ENCODE measurements at places on chromosomes 11 and 22. TPM values are rescaled to one million over a fixed set of nuclear protein-coding genes. Genes with fewer than 3 reads are reported as not detected.

GRCh38 chr11:75858613-75859012 lies 43.6 kb downstream of the UVRAG start:
- no peak for DNase-seq

GRCh38 chr11:92317222-92317621 lies 92.6 kb downstream of the FAT3 start:
- no peak for DNase-seq

- no peak for DNase-seq
These were observed 833.8 kb downstream of the TBC1D22A start for GRCh38 chr22:47596176-47596690.

DNA sequence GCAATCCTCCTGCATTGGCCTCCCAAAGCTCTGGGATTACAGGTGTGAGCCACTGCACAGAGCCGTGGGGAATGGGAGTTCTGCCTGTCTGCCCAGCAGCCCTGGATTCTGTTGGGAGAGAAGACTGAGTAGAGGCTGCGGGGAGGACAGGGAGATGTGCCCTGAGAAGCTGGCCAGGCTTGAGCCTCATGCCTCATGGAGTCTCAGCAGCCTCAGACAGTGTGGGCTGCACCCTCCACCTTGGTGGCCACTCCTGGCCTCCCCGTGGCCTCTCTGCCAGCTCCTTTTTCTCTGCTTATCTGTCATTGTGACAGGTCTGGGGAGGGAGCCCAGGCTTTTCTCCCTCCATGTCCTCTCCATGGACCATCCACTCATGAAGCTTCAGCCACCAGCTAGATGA lies 43.2 kb downstream of the DKK3 start:
- DNase-seq = no peak

DNA sequence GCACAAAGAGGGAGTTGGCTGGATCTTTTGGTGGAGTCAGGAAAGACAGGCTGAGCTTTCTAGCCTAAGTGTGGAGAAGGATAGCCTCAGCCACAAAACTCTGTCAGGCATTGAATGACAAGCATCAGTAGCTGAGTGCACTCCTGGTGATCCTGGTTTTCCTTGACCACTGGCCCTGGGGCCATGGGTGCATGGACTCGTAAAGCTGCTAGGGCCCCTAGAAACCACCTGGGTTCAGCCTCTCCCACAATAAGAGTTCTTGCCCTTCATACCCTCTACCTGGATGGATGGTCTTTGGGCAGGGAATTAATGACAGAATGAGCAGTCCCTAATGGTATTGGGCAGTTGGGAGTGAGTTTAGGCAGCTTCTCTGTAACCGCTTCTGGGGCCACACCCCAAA lies 22.9 kb downstream of the TUB start:
- no peak for DNase-seq

DNA sequence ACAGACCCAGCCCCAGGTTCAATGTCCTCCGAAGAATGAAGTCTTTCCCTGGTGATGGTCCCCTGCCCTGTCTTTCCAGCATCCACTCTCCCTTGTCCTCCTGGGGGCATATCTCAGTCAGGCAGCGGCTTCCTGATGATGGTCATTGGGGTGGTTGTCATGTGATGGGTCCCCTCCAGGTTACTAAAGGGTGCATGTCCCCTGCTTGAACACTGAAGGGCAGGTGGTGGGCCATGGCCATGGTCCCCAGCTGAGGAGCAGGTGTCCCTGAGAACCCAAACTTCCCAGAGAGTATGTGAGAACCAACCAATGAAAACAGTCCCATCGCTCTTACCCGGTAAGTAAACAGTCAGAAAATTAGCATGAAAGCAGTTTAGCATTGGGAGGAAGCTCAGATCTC lies 14.1 kb downstream of the APOL1 start:
- DNase-seq = no peak

- DNase-seq = no peak
These were observed 18.0 kb upstream of the POLA2 start for GRCh38 chr11:65243797-65244196.

DNA sequence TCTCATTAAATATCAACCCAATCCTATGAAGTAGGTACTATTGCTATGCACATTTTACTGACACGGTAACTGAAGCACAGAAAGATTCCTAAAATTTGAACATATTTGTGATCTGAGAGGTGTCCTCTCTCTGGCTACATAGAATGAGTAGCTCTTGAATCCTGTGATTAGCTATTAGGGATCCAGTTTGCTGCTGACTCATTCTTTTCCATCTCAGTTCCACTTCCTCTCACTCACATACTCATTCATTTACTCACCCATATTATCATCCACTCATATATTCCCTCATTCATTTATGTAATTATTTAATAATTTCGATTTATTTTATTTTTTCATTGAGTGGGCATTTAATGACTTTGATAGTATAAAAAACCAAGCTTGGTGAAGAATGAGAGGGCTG lies 42.7 kb downstream of the OR5B17 start:
- no peak for DNase-seq

DNA sequence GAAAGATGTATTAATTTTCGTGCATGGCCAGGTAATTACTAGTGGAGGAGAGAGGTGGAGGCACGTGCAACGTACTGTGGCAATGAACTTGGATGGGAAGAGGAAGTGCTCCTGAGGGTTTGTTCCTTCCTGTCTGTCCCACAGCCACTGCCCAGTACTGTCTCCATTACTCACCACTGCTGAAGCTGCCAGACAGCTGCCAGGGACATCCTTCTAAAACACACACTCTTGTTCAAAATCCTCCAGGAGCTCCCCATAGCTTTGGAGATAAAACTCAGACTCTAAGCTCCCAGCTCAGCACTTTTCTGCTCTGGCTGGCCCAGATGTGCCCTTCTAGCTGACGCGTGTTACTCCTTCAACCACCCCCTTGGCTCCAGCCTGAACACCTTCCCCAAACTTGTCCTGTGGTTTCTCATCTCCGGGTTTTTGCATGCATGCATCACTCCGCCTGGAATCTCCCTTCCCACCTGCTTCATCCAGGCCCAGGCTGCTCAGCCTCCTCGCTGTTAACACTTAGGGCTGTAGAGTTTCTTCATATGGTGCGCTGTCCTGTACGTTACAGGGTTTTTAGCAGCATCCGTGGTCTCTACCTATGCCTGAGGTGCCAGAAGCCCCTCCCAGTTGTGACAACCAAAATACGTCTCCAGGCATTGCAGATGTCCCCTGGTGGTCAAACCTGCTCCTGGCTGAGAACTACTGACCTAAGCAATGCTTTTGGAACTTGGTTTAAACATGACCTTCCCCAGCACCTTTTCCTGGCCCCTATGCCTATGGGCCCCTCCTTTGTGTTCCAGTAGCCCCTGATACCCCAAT lies 69.5 kb downstream of the C11orf91 start:
- no peak for DNase-seq

DNA sequence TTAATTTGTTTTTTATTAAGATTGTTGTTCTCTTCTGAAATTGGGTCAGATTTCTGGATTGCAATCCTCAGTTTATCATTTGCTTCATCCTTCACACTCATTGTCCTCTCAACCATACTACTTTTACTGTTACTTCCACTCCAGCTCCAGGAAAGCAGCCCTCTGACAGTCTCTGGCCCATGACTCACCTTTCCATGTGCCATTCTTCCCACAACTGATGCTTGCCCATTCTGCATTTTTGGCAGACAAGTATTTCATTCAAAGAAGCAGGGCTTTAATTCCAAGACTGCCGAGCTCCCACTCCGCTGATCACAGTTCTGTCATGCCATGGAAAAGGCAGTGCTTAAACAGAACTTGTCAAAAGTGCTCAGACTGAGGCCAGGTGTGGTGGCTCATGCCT lies 139.2 kb downstream of the WNT11 start:
- DNase-seq = no peak

DNA sequence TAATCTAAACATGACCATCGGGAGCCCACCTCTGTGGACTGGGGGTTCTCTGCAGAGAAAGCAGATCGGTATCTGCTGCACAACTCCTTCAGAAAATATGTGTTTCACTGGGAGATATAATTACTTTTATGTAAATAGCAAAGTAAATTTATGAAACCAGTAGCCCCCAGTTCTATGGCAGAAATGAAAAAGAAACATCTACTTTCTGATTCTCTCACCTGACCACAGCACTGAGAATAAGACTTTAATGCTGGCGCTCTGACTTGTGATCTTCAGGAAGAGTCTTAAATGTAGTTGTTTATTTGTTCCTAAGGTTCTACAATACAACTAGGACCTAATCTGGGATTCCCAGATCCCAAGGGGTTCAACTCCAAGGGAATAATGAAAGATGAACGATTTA lies 518.0 kb downstream of the DLG2 start:
- DNase-seq = no peak

- no peak for DNase-seq
These were observed 710.2 kb downstream of the TBC1D22A start for GRCh38 chr22:47472636-47473035.

- no peak for DNase-seq
These were observed 50.7 kb upstream of the CD44 start for GRCh38 chr11:35088226-35088625.

DNA sequence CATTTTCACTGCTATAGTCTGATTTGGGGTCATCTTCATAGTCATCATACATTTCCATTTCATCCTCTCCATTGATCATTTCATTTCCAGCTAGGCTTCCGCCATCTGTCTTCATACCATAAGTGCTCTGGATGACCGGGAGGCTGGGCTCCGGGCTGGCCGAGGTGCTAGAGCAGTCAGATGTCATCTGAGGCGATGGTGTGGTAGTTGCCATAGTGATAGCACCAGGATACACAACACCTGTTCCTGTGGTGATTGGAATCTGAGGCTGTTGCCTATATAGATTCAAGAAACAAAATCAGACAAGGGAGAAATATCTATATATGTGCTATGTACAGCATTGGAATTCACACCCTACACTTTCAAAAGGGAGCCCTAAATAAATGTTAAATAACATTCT lies 383.5 kb downstream of the SOX6 start:
- no peak for DNase-seq

DNA sequence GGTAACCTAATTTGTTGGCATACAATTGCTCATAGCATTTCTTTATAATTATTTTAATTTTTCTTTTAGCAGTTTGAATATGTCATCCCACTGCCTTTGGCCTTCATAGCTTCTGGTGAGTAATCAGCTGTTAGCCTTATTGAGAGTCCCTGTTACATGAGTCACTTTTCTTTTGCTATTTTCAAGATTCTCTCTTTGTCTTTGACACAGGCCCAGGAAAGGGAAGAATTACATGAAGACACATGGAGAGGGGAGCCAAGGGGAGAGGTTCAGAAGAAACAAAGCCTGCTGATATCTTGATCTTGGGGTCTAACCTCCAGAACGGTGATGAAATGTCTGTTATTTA lies 418.2 kb downstream of the METTL15 start:
- no peak for DNase-seq

GRCh38 chr11:74204701-74205100 lies 33.6 kb downstream of the PPME1 start:
- no peak for DNase-seq

DNA sequence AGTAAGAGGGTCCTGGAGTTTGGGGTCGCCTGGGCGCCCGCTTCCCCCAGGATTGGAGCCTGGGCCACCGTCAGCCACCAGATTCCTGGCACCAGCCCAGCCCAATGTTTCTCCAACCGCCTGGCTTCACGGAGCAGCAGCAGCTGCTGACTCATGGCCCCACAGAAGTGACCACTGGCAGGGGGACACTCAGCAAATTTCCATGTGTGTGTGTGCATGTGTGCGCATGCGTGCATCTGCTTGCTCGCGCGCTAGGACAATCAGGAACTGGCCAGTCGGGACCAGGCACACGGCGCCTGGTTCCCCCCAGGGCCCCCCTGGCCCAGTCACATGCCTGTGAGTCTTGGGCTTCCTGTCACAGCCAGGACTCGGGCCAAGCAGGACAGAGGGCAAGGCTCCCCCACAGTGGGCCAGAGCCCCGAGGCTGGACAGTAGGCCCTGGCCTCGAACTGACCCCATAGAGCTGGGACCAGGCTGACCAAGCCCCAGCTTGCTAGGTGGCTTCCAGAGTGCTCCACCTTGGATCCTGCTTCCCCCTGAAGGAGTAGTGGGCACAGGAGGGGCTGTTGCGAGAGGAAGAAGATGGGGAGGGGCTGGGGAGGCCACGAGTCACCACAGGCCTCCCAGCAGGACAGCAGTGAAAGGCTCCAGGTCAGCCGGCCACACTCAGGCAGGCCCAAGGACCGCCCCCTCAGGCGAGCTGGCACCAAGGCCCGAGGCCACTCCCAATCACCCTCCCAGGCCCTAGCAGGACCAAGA lies 3.2 kb downstream of the CTSD start:
- DNase-seq = no peak

The RBMXL2 gene
- not detected for total RNA-seq

The GPHA2 gene
- total RNA-seq = not detected

The VSIG10L2 gene
- not detected for total RNA-seq

The ARHGAP42 gene
- total RNA-seq = 0.41 TPM
